Activated CD8-positive, alpha-beta memory T cell treated with anti-CD3 and anti-CD28 coated beads for 36 hours (primary cell): ENCODE measurements at places on chromosomes 5 and 9. TPM values are rescaled to one million over a fixed set of nuclear protein-coding genes. Genes with fewer than 3 reads are reported as not detected.

PPP6C gene
- 51.5 TPM for total RNA-seq

ENC1 gene
- 0.46 TPM for total RNA-seq

TRPM6 gene
- total RNA-seq, result not detected

AOPEP gene
- total RNA-seq, result 7.8 TPM

ACOT12 gene
- total RNA-seq, result not detected

CCL28 gene
- total RNA-seq, result 10.7 TPM

PTPRD gene
- total RNA-seq, result 0.15 TPM

PCDHB5 gene
- total RNA-seq, result not detected
